Fibroblast of gingiva (primary cell): ENCODE measurements at places on chromosomes 7 and 10.
A peak's percentile ranks its signal among the peaks of the same experiment; 100 is the strongest.

GRCh38 chr10:11663763-11664555 lies 52.5 kb upstream of the USP6NL start:
- no peak for DNase-seq

- peak; percentile 50 for DNase-seq
These were observed 32.3 kb downstream of the SLC39A12 start for GRCh38 chr10:17984056-17984455.

DNA sequence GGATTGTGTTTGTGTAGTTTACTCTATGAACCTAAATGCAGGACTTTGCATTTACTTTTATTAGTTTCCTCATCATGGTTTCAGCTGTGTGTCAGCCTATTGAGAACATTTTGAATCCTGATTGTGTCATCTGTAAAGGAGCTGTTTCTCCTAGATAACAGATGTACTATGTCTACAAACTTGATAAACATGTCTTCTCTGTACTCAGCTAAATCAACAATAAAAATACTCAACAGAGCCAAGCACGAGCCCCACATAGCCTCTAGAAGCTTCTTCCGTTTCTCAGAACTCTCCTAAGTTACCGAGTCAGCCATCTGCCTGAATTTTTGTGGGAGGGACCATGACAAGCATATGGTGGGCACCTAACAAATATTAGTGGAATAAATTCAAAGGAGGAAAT lies 234.7 kb downstream of the SKAP2 start:
- DNase-seq, result no peak

- peak; percentile 19 for DNase-seq
These were observed 50.7 kb upstream of the CABCOCO1 start for GRCh38 chr10:61612009-61612408.

DNA sequence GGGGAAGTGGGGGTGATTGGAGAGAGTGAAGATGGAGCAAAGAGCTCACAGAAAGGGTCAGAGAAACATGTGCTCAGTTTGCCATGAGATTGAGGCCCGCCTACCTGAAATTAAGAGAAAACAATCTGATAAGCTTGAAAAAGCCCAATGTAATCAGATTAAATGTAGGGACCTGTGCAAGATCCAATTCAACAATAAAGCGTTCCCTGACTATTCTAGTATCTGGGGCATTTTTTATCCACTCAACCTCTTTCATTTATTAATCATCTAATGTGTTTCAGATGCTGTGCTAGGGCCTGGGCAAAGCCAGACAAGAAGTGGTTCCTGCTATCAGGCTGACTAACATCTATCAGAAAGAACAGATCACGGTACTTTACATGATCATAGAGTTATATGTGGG lies 238.4 kb upstream of the MYO3A start:
- no peak for DNase-seq

DNA sequence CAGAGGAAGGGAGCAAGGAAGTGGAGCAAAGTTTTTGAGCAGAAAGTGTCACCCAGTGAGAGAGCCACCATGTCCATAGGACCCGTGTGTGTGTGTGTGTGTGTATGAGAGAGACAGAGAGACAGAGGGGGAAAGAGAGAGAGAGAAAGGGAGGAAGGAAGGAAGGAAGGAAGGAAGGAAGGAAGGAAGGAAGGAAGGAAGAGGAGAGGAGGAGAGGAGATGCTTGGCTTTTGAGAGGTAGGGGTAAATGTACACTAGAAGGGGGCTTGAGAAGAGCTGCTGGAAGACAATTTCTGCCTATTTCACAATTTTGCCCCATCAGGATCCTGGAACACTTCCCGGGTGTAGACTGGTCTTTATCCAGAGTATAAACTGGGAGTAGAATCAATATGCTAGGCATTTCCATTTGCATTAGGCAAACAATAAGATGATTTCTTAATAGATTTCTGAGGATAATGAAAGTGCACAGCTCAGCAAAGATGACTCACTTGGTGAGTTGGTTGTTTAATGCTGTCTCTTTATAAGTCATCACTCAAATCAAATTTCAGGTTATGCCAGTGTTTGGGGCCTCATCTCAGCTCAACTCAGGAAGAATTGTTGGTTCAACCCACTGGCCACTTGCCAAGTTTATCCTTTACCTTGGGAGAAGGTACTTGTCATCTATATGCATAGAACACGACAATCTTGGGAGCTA lies 70.0 kb upstream of the FAM13C start:
- no peak for DNase-seq

DNA sequence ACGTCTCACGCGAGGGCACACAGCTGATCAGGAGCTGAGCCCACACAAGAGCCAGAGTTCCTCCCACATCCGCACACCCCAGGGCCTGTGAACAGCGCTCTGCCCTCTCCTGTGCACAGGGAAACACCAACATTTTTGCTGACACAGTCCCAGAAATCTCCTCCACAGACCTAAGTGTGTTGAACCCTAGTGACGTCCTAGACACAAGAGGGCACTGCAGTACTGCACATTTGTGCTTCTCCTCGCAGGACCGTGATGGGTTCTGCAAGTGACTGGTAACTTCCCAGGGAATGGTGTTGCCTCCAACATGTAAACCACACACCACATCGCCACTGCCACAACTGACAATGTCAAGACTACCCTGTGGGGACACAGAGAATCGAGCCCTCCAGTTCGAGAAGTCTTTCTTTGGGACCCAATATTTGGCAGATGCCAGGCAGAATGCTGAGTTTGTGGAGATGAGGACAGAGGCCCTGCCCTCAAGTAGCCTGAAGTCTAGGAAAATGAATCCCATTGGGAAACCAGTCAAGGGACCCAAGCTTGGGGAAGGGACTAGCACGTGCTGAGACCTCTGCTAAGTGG lies 170.3 kb downstream of the PAXIP1 start:
- no peak for DNase-seq

DNA sequence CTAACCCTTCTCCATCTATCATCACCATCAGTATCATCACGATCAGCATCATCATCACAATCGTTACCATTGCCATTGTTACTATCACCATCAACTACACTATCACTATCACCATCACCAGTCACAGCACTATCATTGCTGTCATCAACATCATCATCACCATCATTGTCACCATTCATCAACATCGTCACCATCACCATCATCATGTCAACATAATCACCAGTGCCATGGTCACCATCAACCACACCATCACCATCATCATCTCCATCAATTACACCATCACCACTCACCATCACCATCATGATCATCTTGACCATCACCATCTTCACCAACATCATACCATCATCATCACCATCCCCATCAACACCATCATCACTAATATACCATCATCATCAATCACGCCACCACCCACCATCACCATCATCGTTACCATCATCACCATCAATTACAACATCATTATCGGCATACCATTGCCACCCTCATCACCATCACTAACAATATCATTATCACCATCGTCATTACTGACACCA lies 66.5 kb downstream of the TNS3 start:
- no peak for DNase-seq

- peak; percentile 77 for DNase-seq
These were observed 90.9 kb upstream of the PIP4K2A start for GRCh38 chr10:22805304-22805703.

- DNase-seq, result no peak
These were observed 950.1 kb downstream of the GRM8 start for GRCh38 chr7:126302639-126303038.

DNA sequence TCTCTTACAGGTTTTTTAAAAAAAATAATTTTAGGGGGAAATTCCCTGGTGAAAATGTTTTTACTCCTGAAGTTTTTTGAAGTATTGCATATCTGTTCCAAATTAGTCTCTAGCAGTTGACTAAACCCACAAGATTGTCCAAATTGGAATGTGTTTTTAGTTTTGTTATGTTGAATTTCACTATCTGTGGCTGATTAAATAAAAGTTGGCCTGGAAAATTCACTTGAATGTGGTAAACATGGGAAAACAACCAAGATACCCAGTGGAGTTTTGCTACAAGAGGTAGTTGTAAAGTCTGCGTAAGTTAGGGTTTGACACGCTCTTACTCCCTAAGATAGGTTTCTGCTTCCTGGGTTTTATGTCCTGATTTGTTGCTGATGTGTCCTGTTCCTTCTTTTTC lies 3.3 kb downstream of the TSGA13 start:
- peak; percentile 5 for DNase-seq

GRCh38 chr10:100683004-100683403 lies 62.4 kb upstream of the PAX2 start:
- no peak for DNase-seq

- DNase-seq, result peak; percentile 97
These were observed 175.4 kb upstream of the AHR start for GRCh38 chr7:17123020-17123419.

- no peak for DNase-seq
These were observed 240.7 kb downstream of the FZD1 start for GRCh38 chr7:91504919-91505318.

GRCh38 chr7:102132209-102132752 lies 154.4 kb upstream of the SH2B2 start:
- DNase-seq, result no peak

- DNase-seq, result no peak
These were observed 43.6 kb upstream of the CDK14 start for GRCh38 chr7:90552521-90552920.

DNA sequence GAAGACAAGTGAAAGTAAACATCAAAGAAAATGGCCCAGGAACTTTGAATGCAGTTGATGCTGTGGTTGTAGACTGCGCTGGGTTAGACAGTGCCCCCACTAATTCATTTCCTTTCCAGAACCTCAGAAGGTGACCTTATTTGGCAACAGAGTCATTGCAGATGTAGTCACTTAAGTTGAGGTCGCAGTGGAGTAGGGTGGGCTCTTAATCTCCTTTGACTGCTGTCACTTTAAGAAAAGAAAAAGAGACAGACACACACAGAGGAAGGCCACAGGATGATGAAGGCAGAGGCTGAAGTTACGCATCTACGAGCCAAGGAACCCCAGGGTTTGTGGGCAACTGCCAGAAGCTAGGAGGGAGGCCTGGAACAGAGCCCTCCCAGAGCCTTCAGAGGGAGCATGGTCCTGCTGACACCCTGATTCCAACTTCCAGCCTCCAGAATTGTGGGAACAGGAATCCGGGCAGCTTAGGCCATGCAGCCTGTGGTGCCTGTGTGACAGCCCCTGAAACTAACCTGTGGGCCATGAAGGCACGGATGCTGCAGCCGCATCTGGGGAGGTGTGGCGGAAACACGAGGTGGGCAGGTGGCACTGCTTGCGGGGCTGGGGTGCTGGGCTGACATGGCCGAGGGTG lies 107.6 kb downstream of the PRKAG2 start:
- no peak for DNase-seq

DNA sequence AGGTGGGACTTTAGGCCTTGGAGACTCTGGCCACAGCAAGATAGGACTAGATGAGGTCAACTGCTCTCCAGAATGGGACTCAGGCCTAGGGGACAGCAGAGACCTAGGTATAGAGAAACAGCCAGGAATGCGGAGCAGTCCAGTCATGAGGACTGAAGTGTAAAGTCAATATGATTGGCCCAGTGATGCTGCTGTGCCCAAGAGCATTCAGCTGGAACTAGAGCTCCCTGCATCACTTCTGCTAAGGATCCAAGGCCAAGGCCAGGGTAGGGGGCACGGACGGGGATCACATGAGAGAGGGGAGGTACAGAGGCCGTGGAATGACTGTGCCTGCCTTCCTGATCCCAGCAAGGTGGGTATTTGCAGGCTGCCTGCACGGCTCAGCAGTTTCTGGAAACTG lies 237.9 kb downstream of the FRMD4A start:
- no peak for DNase-seq

- DNase-seq, result no peak
These were observed 11.2 kb upstream of the ING3 start for GRCh38 chr7:120939345-120939744.

DNA sequence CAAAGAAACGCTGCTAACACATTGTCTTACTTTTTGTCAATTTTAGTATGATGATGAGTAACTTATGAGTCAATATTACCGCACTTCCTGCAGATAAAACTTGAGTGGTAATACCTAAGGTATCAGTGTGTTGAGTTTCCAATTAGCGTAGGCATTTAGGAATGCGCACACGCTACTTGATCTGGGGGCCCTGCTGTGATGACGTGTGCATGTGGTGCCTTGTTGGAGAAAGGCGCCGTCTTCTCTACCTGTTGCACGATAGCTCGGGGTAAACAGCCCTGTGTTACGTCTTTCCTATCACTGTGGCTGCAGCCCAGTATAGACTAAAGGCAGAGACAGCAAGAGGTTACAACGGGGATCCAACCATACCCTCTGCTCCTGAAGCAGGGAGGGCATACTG lies 476.8 kb upstream of the ADARB2 start:
- DNase-seq, result no peak

GRCh38 chr7:24597014-24597413 lies 23.8 kb downstream of the PALS2 start:
- DNase-seq, result no peak

DNA sequence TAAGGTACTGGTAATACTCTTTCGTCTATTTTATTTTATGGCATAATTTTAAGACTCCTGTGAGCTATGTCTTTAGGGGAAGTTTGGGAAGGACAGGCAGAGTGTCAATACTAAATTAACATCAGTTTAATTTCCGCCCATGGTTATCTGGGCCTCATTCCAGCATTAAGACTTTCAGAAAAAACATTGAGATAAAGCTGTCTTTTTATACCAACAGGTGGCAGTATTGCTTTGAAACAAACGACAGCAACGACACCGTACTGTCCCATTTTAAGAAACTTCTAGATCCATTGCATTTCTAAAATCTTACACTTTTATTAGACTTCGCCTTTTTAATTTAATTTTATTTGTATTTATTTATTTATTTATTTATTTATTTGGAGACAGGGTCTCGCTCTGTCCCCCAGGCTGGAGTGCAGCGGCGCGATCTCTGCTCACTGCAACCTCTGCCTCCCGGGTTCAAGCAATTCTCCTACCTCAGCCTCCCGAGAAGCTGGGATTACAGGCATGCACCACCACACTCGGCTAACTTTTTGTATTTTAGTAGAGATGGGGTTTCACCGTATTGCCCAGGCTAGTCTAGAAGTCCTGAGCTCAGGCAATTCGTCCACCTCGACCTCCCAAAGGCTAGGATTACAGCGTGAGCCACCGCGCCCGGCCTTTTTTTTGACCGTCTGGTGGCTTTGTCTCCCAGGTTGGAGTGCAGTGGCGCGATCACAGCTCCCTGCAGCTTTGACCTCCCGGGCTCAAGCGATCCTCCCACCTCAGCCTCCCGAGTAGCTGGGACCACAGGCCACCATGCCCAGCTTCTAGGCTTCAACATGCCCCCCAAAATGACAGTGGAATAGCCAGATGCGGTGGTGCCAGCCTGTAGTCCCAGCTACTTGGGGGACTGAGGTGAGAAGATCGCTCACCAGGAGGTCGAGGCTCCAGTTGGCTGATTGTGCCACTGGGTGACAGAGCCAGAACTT lies 78.7 kb upstream of the C1GALT1 start:
- peak; percentile 76 for DNase-seq

DNA sequence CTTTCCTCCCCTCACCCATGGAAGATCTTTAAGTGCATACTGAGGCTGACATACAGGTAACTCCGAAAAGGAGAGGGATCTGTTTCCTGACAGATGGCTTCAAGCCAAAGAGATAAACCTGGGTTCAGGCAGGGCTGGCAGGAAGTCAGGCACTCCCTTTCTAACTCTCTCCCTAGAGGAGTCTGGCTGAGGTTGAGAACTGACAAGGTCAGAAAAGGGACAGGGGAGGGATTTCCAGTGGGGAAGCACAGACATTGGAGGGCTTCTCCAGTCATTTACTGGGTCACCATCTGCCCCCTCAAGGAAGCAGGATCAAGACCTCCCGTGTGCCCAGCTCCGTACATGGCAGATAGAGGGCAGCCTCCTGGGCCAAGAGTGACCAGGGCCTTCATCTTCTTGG lies 31.6 kb downstream of the TLX1 start:
- no peak for DNase-seq

- DNase-seq, result no peak
These were observed 18.4 kb downstream of the ARL4A start for GRCh38 chr7:12705878-12706277.

- DNase-seq, result peak; percentile 52
These were observed 228.8 kb downstream of the DKK1 start for GRCh38 chr10:52542906-52543305.
